Naive thymus-derived CD4-positive, alpha-beta T cell (primary cell): ENCODE measurements at places on chromosomes 13 and 19. TPM values are rescaled to one million over a fixed set of nuclear protein-coding genes. Genes with fewer than 3 reads are reported as not detected.

Gene LGALS4
- total RNA-seq, result 5.0 TPM

Gene OLFM4
- not detected for total RNA-seq

Gene SLITRK5
- 0.12 TPM for total RNA-seq

Gene ZNF665
- total RNA-seq, result 2.0 TPM

Gene RASAL3
- 157 and 159 TPM in 2 replicates for total RNA-seq

Gene HS6ST3
- not detected for total RNA-seq

Gene AMER2
- total RNA-seq, result not detected

Gene KLF2
- total RNA-seq, result 445 TPM

Gene SHISA7
- not detected for total RNA-seq

Gene IGFL3
- not detected for total RNA-seq

Gene ZNF256
- total RNA-seq, result 4.9 and 5.2 TPM in 2 replicates

Gene GTF2F1
- 51.5 TPM for total RNA-seq

Gene GSX1
- not detected in 2 replicates for total RNA-seq

Gene ZNF564
- total RNA-seq, result 10.5 and 11.1 TPM in 2 replicates

Gene FAAP24
- 0.71 TPM for total RNA-seq

Gene ATP4B
- total RNA-seq, result not detected

Gene FREM2
- total RNA-seq, result 0.12 and 0.20 TPM in 2 replicates

Gene KLK10
- total RNA-seq, result not detected in 2 replicates

Gene C1QTNF9
- total RNA-seq, result not detected

Gene FFAR1
- 0.24 TPM for total RNA-seq

Gene MAP4K1
- total RNA-seq, result 200 TPM

Gene PGLYRP2
- total RNA-seq, result 0.21 TPM

Gene ZBTB45
- 9.9 TPM for total RNA-seq

Gene NLRP11
- total RNA-seq, result not detected

Gene RPS28
- total RNA-seq, result 2,946 TPM

Gene ANGPTL8
- total RNA-seq, result not detected

Gene MISP3
- 1.7 and 1.9 TPM in 2 replicates for total RNA-seq
